ENCODE measurements at places on chromosomes 6 and 20.

DNA sequence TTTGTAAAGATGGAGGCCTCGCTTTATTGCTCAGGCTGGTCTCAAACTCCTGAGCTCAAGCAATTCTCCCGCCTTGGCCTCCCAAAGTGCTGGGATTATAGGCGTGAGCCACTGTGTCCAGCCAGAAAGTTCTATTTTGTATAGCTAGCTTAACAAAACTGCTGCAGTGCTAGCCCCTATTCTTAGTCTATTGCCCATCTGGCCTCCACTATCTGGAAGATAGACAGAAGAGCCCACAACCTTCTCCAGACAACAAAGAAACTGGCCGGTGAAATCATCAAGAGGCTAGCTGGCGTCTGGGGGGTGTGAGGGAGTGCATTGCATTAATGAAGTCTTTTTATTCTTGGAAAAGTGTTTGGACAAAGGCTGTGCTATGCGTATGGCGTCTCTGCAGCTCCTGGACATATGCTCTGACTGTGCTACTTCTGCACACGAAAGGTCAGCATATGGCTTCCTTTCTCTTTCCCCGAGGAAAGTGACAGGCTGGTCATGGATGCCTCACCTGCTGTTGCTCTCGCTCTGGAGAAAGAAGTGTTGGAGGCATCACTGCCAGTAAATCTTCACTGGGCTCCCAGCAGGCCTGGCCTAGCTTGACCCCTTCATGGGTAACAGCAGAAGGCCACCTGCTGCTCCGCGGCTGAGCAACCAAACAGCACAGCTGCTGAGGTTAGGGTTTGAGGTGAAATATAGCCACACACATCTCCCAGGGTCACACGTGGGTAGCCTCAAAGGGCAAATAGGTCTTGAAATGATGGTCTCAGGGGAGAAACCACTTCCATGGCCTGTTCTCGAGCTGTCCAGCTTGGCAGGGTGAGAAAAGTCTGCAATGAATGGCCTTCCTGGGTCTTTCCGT, 95.1 kb upstream of the IYD start:
- DNase-seq: no peak

DNA sequence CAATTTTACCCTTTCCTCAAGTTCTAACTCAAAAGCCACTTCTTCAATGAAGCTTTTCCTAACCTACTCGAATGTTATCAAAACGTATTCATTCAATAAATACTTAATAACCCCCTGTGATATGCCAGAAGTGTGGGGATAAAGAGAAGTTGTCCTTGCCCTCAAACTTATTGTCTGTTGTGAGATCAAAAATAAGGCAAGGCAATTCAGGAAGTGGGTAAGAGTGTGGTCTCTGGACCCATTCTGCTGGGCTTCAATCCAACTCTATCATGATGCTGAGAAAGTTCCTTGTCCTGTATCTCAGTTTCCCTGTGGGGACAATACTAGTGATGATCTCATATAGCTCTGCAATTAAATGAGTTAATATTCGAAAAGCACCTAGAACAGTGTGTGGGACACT, 92.8 kb downstream of the PRDM1 start:
- no peak for DNase-seq

GRCh38 chr20:13613917-13614316, 24.8 kb downstream of the TASP1 start:
- no peak for DNase-seq

DNA sequence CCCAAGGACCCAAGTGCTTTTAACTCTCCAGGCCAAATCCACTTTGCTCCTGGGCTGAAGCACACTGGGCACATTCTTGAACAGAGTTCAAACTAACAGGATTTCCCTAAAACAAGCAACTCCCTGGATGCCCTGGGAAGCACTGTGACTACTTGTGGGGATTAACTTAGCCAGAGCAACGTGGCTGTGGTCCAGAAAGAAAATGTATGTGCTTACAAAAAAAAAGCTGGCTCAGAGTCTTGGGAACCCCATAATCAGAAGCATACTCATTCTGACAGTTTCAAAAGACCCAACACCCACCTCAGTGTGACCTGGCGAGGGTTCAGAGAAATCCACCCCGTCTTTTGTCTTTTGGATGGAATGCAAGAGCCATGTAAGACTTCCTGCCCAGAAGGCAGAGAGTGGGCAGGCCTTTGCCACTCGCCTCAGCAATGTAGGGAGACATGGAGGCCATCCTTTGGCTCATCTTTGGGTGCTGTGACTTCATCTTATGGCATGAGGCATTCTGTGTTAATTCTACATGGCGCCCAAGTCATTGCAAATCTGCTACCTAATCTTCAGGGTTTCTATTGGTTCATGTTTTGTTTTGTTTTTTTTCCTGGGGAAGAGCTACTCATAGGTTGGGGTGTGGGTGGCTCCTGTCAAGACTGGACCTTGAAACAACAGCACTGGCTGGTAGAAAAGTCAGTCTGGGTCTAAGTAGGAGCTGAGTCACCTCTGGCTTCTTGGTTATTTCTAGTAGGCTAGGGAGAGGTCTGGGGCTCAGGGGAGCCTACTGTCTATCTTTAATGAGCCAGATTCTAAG, 248.6 kb upstream of the SUPT3H start:
- DNase-seq: no peak

DNA sequence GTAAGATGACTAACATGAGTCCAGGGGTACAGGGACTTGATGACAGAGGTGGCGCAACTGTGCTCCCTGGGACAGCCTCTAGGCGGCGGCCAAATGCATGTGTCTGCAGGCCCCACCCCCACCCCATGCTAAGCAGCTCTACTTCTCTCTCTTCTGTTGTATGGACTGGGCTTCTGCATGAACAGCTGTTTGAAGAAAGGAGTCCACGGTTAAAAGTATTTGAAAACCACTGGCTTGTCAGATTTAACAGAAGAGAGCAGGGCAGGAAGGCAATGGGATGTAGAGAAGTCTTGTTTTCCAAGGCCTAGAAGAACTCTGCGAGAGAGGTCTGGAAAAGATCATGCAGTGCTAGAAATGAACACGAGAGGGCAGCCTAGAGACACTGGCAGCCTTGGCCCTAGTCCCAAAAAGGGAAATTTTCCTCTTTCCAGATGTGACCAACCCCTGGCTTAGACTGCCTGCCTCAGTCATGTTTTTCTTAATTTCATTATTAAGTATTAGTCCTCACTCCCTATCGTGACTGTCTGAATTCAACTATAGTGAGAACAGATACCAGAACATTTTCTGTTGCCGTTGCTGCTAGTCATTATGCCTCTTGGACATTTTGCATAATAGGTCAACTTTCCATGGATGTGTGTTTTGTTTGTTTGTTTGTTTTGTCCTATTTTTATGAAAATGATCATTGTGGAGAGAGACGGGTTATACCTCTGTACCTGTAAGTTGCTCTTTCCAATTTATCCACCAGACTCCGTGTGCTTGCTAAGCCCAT, 265.0 kb downstream of the ADGRG6 start:
- peak; percentile 82 for DNase-seq

DNA sequence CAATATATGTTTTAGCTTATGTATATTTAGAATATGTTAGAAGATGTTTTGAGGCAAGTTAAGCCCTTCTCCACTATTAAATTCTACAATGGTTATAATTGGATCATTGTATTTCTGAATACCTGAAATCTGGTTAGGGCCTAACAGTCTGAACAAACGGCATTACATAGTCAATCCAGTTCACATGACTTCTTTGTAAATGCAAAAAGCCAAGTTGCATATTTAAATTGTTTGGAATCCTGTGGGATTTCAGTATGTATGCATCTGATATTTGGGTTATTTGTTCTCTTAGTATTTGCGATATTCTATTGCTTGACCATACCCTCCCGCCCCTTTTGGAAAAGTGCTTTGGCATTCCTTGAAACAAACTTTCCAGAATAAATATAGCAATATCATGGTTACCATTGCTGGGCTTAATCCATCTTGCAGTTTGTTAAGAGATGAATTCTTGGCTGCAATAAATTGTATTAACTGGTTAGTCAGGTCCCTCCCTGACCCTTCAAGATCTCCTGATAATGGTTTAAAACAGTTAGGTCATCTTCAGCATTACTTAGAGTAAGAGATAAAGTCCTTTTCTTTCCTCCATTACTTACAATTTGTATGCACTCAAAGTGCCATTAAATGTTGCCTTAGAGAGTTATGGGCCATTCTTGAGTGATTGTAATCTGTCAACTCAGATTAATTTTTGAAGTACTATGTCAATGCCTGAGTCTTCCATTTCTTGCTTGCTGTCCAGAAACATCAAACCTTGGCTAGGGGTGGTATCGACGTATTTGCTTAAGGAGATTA, 36.5 kb downstream of the LRRC1 start:
- DNase-seq: no peak

DNA sequence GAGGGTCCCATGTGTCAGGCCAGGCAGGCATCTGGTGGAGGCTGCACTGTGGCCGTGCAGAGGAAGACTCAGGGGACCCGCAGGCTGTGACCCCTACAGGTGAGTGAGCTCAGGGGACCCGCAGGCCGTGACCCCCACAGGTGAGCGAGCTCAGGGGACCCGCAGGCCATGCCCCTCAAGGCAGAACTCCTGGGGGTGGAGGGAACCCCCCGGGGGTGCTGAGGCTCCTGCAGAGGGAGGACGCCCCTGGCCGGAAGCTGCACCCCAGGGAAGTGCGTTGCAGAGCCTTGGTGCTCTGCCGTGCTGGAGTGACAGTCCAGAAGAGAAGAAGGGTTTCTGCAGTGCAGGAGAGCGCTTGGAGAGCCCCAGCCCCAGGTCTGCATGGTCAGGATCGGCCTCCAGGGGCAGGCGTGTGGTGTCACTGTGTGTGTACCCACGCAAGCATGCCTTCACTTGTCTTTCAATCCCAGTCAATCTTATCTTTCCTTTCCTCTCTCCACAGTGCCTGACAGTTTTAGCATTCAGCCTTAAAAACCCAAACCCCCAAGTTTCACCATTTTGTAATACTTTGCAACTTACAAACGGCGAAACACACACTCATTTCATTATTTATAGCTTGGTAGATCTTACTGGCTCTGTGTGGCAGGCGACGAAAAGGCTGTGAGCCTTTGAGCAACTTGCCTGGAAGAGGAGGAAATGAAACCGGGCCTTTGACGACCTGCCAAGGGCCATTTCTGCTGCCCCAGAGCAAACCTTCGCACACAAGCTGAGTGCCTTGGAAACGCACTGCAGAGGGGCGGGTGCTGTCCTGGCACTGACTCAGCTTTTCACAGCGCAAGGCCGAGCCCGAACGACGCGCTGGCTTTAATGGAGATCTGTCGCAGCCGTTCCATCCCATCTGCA, 101.4 kb upstream of the AGPAT4 start:
- DNase-seq: no peak
